Chondrocyte (in vitro differentiated cells): ENCODE measurements at places on chromosomes 2 and 18. TPM values are rescaled to one million over a fixed set of nuclear protein-coding genes. Genes with fewer than 3 reads are reported as not detected.

COLEC11 gene
- total RNA-seq: not detected in 3 replicates

DNA sequence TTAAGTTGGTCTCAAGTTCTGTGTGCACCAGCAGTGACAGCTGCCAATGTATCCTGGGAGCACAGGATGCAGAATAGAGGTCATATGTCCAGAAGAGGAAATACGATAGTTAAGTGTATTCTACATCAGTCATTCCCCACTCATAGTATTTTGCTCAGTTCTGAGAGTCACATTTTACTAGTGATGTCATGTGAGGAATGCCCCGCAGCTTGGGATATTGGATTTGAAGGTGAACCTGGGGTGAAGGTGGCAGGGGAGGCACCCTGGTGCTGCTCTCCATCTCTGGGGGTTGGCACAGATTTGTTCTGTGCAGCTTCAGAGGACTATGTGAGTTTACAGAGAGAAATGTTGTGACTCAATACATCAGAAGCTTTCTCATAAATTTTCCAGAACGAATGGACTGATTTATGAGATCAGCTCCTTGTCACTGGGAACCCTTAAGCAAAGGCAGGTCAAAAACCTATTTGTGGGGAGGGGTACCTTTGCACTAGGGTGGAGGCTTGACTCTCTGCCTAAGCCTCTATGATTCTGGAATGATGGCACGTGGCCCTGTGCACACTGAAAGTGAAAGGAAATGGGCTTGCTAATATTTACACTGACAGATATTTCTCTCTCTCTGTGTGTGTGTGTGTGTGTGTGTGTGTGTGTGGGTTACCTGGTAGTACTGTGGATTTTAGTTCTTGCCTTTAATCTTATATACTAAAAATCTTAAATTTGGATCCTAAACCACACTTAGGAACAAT, 95.9 kb downstream of the NEB start:
- DNase-seq: no peak

GRCh38 chr18:76169733-76170132, 325.3 kb downstream of the ZNF516 start:
- DNase-seq: no peak

CASP10 gene
- total RNA-seq: 0.05 to 0.15 TPM in 2 of 3 replicates, not detected in the other

- DNase-seq: no peak
Measured at GRCh38 chr18:57965246-57965645, 78.8 kb upstream of the NEDD4L start.

DNA sequence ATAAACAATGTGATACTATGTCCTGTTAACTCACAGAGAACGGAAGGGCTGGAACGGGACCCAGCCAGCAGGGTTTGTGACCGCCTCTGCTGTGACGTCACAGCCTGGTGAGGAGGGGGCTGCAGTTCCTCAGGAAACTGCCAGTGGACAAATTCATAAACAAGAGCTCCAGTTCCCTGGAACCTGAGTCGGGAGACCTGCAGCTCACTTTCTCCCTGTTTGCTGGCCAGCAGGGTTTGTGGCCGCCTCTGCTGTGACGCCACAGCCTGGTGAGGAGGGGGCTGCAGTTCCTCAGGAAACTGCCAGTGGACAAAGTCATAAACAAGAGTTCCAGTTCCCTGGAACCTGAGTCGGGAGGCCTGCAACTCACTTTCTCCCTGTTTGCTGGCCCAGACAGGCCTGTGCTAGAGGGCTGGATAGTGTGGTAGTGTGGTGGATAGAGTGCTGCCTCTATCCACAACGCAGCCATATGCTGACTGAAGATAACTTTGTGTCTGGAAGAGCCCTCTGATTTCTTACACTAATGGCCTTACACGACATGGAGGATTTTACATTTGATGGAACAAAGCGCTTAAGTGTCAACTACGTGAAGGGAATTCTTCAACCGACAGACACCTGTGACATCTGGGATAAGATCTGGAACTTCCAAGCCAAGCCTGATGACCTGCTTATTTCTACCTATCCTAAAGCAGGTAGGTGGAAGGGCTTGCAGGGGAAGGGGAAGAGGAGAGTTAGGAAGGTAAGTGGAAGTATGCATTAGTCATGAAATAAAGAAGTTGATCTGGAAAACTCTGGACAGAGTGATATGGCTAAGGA, at the start of gene SULT1C4:
Gene SULT1C4 (plus strand): TSS at position 140 of the 816 bp plus-strand sequence. CDS start 384 bp downstream, at position 524.
- DNase-seq: no peak

DNA sequence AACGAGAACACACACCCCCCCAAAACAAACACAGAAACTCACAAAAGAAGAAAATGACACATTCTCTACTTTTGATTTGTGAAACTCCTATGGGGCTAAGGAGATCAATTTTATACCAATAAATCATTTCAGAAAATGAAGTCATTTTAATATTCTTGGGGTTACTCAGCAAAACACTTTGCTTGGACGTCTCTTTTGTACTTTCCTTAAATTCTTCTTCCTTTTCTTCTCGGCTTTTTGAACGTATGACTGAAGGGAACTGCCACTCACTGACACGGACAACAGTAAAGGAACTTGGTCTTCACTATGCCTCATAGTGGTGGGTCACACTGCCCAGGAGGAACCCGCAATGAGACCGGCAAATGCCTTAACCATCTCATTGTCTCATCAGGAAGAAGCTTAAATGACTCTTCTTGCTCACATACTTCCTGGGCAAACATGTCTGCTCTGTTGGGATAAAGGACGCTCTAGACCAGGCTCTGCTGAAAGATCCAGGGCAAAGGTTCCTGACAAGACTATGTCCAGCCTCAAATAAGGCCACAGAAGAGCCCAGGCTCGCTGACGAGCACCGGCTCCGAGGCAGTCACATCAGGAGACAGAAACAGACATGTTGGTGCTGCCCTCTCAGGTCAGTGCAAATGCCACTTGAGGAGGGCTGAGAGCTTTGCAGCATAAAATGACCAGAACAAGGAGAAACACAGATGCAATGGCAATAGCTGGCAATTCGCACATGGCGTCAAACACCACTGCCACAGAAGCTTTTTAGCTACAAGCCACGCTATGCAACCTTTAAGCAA, 205.5 kb downstream of the TGIF1 start:
- DNase-seq: no peak

BOLL gene
- total RNA-seq: not detected in 3 replicates

- DNase-seq: no peak
Measured at GRCh38 chr2:160465002-160465401, 28.6 kb downstream of the RBMS1 start.

BUB1 gene
- 7.1 to 7.8 TPM (median 7.6 TPM) in 3 replicates for total RNA-seq

DNA sequence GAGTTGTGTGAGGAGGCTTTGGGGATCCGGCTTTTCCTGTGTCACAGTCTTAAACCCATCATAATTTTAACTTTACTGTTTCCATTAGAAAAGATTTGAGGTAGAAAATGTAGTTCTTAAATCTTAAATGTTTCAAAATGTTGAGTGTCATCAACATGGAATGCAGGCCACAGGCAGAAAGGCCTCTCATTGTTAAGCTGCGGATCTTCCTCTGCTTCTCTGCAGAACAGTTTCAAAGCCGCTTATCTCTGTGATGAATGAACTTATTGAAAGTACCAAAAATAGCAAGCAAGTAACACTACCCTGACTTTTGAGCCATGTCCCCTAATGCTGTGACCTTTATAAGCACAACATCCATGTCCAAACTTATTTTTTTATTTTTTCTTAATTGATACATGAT, 1645.8 kb downstream of the DPP10 start:
- no peak for DNase-seq

TIGD1 gene
- 3.2 to 6.7 TPM (median 3.3 TPM) in 3 replicates for total RNA-seq

CXCR1 gene
- total RNA-seq: not detected in 3 replicates

NR4A2 gene
- 1.2 TPM in 3 replicates for total RNA-seq

DNA sequence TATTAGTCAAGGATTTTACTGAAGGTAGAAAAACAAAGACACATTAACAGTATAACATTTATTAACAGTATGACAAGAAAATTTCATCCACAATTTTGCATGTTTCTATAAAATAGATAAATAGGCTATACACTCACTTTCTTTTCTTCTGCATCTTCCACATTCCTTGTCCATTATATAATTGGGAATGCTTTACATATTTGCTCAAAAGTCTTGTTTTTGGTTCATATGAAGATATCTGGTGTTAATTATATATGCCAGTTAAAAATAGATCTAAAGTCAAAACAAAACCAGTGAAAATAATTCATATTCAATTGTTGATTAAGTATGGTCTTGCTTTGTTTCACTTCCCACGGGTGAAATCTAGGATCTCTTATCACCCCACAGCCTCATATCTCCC, 53.4 kb downstream of the SERPINB7 start:
- no peak for DNase-seq

- DNase-seq: no peak
Measured at GRCh38 chr18:48006415-48007175, 76.1 kb upstream of the SMAD2 start.

ANKRD53 gene
- total RNA-seq: 0.85 to 2.2 TPM (median 1.8 TPM) in 3 replicates

DNA sequence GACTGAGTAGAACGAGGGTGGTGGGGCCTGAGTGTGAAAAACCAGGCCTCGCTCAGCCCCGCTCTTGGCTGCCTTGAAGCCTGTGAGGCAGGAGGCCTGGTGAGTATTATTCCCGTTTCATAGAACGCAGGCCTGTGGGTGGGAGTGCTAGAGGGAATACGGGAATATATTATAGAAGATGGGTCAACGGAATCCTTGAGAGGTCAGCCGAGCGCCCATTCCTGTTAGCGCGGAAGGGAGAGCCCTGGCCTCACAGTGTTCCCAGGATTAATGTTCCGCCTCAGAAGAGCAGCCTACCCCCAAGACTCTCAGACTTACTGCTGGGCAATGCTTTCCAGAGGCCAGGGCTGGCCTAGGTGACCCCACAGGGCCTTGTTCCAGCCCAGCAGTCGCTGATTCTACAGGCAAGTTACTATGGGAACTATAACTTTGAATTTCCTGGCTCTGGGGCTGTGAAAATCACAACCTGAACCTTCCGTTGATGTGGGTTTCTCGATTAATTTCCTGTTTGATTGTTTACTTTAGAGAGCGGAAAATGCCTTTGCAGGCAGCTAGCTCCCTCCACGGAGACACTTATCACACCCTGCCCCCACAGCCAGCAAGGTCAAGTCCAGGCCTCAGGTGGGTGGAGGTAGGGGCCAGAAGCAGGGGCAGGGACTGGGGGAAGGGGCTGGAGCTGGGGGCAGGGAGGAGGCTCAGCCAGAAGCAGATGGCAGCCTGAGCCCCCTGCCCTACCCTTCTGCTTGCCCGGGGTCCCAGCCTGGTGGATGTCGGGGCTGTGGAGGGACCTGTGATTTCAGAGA, 108.3 kb downstream of the SMAD7 start:
- DNase-seq: peak; percentile 77

- no peak for DNase-seq
Measured at GRCh38 chr2:11891671-11892440, 145.4 kb downstream of the LPIN1 start.

GRCh38 chr2:113232740-113233139, 46.0 kb downstream of the PAX8 start:
- no peak for DNase-seq

DNA sequence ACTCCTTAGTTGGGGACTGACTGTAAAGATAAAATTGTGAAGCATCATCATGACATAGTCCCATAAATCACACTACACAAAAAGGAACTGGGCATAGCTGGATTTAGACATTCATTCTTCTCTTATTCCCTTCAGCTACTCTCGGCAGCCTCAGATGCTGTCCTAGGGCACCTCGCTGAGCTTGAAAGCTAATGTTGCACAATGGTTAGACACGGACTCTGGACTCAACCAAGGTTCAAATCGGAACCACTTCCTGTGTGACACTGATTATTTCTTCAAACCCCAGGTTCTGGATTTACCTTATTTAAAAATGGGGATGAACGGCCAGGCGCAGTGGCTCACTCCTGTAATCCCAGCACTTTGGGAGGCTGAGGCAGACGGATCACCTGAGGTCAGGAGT, 89.8 kb downstream of the CCBE1 start:
- no peak for DNase-seq

DNA sequence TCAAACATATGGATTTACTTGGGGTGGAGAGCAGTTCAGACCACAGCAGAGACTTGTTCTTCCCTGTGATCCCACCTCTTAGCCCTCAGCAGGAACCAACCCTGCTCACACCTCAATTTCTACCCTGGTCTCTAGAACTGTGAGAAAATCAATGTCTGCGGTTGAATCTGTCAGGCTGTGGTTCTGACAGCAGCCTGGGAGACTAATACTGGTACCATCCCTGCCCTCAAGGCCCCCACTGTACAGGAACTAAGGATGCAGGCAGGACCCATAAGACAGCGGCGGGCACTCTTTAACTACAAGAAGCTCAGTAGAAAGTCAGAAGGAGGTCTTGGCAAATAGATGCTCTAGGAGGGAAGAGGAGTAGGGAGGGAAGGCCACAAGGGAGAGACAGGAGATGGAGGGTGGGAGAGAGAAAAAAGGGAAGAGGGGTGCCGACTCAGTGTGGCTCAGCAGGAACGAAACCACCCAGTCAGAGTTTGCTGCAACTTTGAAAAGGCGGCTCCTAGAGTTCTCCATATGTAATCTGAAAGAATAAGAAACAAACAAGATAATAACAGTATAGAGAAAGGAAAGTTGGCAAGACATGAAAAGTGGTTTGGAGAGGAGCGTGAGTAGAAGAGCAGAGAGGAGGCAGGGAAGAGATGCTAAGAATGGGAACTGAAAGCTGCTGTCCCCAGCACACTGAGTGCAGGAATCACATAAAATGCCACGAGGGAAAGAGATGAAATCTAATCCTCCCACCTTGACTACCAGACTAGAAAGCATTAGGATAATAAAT, 323.9 kb upstream of the ID2 start:
- DNase-seq: no peak

ANKRD30B gene
- not detected in 3 replicates for total RNA-seq

- DNase-seq: no peak
Measured at GRCh38 chr2:204576362-204576979, 31.2 kb downstream of the PARD3B start.

- DNase-seq: no peak
Measured at GRCh38 chr2:173696274-173696673, 268.9 kb downstream of the SP3 start.

SLC30A3 gene
- total RNA-seq: 0.17 to 0.31 TPM in 2 of 3 replicates, not detected in the other

GRCh38 chr2:128593879-128594650, 275.4 kb upstream of the HS6ST1 start:
- DNase-seq: peak; percentile 39

ATG9A gene
- 75.2 to 82.8 TPM (median 75.5 TPM) in 3 replicates for total RNA-seq

CRYGD gene
- not detected in 3 replicates for total RNA-seq

DNA sequence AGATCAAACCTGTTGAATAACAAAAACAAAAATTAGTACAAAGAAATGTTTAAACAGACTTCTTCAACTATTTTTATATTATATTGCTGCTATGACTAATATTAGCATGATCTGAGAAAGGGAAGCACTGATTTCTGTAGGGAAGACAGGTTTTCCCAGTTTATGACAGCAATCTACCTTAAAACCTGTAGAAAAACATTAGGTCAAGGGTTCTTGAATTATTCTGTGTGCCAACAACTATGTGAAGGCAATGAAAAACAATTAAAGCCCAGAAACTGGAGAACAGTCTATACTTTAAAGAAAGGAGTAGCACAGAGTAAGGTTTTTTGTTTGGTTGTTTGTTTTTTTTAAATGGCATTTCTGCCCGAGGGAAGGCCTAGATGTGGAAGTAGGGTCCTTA, 23.3 kb downstream of the PUM2 start:
- DNase-seq: no peak
